Stimulated activated CD4-positive, alpha-beta T cell treated with anti-CD3 and anti-CD28 coated beads, Interleukin-15, amount 100 ng/mL, for 48 hours (primary cell): ENCODE measurements at places on chromosomes 3 and 15.

DNA sequence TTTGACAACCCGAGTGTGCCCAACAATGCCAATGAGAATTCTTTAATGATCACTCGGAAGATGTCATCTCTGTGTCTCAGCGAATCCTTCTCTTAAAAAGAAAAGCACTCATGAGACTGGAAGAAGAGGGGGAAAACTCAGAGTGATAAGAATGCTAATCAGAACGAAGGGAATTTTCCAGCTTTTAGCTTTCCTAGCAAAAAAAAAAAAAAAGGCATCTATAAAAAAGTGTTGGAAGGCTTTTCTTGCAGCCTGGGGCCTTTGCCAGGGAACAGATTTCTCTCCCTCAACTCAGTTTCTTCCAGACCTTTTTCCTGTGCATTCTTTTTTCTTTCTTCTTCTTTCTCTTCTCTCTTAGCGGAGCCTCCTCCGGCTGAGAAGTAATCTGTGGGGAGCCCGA, 80.5 kb upstream of the NEO1 start:
- no peak for DNase-seq

GRCh38 chr3:148089171-148089570, 608.5 kb upstream of the AGTR1 start:
- DNase-seq: no peak

DNA sequence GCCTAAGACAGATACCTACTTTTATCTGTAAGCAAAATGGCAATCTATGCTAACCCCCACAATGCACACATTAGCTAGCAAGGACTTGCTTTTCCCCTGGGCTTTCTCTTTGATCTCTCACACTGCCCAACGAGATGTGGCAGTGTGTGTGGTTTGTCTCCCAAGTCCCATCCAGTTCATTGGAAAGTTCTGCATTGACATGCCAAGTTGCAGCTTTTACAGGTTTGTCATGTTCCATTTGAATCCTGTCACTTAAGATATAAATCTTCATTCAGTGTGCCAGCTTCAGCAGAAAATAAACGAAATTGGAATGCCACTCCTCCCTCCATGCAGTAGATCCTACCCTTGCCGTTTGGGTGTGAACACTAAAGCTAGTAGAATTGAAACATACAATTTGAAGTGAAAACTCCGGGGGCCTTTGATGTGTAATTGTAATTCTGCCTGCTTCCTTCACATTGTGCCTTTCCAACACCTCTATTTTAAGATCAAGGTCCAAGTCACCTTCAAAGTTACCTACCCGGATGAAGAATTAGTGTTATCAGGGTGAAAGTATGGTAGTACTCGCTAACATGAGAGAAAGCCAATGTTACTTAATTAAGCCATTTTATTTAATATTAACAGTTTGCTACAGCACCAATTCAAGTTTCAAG, 130.9 kb upstream of the BHLHE40 start:
- DNase-seq: no peak

DNA sequence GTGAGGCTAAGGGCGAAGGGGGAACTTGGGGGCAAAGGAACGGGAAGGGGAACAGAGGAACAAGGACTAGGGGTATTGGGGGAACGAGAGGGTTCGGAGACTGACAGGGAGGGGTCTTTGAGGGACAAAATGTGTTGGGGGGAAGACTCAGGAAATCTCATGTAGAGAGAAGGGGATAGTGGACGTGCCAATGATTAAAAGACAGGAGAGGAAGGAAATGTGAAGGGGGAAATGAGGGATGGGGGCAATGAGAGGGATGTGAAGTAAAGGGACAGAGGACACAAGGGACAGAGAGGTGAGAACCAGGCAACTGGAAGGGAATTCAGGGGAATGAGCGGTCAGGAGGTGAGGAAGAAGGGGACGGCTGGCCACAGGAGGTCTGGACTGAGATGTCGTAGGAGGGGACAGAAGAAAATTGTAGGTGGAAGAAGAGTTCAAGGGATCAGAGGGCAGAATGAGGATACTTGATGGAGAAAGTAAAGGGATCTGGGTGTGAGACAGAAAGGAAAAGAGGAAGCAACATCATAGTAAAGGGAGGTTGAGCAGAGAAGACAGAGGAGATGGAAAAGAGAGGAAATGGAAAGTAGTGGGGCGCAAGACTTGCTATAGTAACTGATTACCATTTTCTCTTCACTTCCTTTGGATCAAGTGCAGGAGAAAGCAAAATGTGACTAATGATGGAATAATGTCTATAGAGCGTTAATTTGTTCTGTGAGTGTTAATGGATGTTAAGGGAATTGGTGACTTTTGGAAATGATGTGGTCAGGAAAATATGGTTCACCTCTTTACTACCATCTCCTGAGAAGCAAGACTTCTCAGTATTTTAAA, 749 bp downstream of the RAB8B start:
- no peak for DNase-seq

- DNase-seq: no peak
Measured at GRCh38 chr3:124884474-124885101, 2.6 kb downstream of the ITGB5 start.

DNA sequence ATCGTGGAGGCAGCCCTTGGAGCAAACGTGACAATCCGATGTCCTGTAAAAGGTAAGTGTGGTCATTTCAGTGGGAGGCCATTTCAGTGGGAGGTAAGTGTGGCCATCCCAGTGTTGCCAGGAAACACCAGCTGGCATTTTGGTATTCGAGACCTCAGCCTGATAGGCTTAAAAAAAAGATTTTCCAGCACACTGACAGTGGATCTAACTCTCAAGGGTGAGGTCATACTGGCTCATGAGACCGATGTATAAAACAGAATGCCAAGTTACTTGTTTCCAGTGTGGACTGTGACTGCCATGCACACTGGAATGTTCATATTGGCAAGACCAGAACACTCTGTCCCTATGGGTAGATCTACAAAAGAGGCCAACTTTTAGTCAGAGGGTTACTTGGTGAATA, 244.4 kb upstream of the GOLGA6L4 start:
- DNase-seq: no peak

DNA sequence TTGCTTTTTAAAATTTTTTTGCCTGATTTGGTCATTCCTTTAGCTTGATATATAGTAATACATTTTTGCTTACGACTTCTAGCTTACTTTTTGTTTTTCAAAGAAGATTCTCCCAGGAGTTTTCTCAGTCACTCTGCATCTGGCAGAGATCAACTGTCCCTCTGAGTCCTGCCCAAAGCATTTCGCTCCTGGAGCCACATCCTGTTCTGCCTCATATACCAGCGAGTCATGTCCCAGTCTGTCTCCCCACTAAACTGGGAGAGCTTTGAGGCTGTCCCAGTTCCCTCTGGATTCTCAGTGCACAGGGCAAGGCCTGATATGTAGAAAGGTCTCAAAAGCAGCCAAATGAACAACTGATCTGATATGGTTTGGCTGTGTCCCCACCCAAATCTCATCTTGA, 326.3 kb downstream of the ARRDC4 start:
- no peak for DNase-seq
